ENCODE measurements at places on chromosomes 16 and 17. TPM values are rescaled to one million over a fixed set of nuclear protein-coding genes. Genes with fewer than 3 reads are reported as not detected.

DNA sequence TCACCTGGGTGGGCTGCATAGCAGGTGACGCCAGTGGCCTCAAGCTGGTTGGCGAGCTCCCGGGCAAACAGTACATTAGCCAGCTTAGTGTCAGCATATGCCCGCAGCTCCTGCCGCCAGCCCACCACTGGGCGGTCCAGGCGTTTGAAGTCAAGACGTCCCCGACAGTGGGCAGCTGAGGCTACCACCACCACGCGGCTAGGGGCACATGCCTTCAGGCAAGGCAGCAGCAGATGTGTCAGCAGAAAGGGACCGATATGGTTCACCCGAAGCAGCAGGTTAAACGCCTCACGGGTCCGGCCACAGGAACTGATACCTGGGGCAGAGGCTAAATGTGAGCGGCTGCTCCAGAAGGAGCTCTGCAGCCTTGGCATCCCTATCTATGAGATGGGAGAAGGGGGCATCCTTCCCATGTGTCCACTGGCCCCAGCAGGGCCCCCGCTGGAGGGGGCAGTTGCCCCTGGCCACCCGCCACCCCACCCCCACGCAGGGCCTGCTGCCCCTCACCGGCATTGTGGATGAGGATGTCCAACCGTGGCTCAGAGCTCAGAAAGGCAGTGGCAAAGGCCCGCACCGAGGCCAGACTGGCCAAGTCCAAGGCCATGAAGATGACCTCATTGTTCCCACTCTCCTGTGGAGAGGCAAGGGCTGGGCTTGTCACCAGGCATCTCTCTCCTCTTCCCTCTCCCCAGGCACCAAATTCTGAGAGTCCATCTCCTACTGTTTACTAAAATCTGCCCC lies 1.7 kb downstream of the DHRS13 start:
- DNase-seq, result no peak

GRCh38 chr17:60819447-60820130 lies 141.9 kb downstream of the BCAS3 start:
- DNase-seq, result no peak

DNA sequence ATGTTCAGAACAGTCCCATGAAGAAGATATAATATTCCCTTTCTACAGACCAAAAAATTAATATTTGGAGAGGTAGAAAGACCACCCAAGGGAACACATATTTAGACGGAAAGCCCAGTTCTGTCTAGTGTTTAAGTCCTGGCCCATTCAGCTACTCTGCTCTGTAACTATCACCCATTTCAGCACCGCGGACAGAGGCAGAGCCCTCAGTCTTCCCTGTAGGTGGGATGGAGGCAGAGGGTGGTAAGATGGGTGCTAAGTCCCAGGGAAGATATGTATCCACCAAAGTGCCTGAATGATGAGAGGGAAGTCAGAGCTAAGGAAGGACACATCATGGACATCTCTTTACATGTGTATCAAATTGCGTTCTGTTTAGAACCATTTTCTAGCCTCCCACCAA lies 27.8 kb upstream of the C16orf78 start:
- DNase-seq, result no peak

DNA sequence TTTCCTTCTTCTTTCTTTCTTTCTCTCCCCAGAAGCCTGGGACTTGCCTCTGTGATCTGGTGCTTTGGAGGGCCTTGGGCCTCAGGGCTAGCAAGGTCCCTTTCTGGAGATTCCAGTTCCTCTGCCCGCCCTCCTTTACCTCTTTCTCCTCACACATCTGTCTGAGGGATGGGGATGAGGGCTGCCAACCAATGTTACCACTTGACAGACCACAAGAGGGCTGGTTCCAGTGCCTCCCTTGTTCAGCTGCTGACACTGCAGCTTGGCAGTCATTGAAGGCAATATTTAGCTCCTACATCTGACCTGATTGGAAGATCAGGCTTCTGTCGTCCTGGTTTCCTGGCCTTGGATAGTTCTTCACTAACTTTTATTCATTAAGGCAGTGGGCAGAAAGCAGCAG lies 3.6 kb upstream of the ZNF652 start:
- DNase-seq, result no peak

GRCh38 chr16:80751167-80751566 lies 53.2 kb downstream of the CDYL2 start:
- no peak for DNase-seq

DNA sequence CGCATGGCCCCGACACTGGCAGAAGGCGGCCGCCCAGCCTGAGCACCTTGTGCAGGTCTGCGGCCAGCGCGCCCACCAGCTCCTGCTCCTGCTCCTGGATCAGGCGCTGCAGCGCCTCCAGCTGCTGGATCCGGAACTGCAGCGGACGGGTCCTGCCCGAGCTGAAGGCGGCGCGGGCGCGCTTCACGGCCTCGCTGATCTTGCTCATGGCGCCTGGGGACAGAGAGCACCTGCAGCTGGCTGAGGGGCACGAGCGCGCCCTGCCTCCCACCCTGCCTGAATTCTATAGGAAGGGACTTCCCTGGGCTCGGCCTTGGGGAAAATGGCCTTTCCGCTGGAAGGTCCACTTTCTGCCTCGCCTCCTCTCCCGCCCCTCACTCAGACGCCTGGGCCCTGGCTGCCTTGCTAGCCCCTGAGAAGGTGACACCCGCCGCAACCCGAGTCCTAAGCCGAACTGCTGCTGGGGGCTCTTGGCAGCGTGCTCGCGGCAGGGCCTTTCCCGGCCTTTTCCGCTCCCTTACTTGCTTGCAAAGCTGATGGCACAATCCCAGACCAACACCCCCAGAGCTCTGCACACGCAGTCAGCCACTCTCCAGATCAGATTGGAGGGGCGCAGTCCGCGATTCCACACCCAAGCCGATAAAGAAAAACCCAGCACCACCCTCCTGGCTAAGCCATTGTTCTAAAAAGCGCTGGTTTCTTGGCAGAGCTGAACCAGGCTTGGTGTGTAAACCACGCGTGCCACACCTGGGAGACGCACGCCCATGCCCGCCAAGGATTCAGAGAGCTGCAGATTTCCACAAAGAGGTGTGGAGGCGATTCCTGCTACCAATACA lies 3.0 kb downstream of the ALDH3A1 start:
- DNase-seq, result peak; percentile 84

- DNase-seq, result no peak
These were observed 360.3 kb upstream of the KIF2B start for GRCh38 chr17:53462393-53462811.

DNA sequence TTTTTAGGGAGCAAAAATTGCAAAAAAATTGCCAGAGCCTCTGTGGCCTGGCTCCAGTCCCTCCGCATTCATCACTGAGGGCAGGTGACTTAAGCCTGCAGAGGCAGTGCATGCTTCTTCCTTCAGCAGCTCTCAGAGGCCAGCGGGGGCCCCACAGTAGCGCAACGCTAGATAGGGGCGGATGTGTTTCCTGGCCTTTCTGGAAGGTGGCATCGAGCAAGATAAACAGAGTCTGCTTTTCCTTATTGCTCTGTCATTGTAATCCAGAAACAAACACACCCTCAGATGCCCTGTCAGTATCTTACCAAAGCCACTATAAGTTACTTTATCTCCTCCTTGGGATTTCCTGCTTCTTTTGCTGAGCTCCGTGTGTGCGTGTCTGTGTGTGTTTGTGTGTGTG lies 75.5 kb upstream of the IRX6 start:
- DNase-seq, result no peak

DNA sequence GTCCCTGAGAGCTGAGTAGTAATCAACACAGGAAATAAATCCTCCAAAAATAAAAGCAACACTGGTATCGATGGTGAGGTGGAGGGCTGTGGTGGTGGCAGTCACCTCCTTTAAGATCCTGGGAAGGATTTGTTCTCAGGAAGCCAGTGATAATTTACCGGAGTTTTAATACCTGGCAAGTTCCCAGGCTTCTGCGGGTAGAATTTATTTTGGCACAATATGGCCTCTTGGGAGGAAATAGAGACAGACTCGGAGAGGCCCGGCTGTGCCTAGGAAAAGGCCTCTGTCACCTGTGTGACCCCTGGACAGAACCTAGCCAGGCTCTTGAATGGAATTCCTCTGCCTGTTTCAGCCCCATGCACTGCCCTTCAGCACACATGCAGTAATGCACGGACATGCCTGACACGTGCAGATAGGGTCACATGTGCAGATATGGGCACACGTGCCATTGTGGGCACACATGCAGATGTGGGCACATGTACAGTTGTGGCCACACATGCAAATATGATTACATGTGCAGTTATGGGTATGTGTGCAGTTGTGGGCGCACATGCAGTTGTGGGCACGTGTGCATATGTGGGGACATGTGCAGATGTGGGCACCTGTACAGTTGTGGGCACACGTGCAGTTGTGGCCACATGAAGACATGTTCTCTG lies 33.5 kb downstream of the MGAT5B start:
- DNase-seq, result no peak

- DNase-seq, result peak; percentile 51
These were observed 656 bp upstream of the GEMIN4 start for GRCh38 chr17:752620-753219.

DNA sequence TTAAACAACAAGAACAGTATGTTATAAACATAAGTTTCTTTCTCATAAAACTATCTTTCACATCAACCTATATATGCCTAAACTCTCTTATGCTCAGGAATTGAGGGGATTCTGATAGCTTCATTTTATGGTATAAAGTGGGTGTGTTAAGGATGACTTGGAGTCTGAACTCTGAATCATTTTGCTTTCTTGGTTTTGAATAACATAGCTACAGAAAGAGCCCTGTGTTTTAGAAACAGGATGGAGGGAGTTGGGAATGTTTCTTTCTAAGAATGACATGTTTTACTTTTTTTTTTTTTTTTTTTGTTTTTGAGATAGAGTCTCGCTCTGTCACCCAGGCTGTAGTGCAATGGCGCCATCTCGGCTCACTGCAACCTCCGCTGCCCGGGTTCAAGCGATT lies 50.1 kb downstream of the RHOT1 start:
- DNase-seq, result no peak

DNA sequence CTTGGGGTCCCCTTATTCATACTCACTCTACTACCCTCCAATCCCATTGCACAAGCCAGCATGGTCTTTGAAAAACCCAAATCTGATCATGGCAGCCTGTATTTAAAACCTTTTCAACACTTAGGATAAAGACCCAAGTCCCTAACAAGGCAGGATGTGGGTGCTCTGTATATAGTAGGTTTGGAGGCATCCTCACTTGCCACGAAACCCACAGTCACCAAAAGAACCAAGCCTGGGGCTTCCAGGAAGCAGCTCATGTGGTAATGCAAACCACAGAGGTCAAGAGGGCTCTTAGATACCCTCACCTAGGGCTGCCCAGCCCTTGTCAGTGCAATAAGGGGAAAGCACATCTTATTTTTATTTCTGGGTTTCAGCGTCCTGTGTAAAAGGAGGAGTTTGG lies 218.6 kb upstream of the ASIC2 start:
- no peak for DNase-seq

GRCh38 chr16:57756424-57757325 lies 21.1 kb downstream of the KATNB1 start:
- DNase-seq, result no peak

GRCh38 chr17:512311-512710 lies 159.7 kb upstream of the RPH3AL start:
- no peak for DNase-seq

GRCh38 chr16:73113336-73113735 lies 65.4 kb upstream of the ZFHX3 start:
- no peak for DNase-seq

DNA sequence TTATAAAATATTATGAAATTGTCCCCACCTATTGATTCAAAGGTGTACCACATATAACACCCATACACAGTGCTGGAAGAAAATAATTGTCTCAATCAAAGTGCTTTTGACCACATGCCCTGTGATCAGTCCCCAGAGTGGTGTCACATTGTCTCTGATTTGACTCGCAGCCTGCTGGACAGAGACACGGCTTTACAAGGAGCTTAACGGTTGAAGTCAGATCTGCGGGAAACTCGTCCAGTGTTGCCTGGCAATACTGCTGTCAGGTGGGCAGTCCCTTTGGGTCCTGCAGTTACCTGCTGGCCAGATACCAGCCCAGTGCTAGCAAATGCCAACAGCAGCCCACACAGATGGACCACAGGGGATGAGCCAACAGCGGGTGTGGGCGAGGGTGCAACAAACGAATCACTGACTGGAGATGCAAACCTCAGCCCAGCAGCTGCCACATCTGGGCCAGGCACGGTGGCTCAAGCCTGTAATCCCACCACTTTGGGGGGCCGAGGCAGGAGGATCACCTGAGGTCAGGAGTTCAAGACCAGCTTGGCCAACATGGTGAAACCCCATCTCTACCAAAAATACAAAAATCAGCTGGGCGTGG lies 26.2 kb upstream of the SSTR2 start:
- DNase-seq, result no peak

DNA sequence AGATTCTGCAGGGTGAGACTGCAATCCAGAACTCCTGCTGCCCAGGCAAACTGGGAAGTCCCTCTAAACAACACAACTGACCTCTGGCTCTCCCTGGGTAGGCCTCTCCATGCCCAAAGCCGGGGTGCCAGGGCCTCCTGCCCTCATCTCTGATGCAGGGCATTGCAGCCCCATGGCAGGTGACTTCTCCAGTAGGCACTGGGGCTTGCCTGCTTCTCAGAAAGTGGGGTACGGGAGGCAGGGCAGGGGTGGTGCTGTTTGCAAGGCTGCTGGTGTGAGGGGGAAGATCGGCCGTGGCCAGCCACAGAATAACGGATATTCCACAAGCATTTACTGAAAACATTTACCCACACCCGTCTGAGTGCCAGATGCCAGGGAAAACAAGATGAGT lies 4.1 kb upstream of the GPRC5C start:
- DNase-seq, result no peak

- no peak for DNase-seq
These were observed 9.4 kb downstream of the RAB40B start for GRCh38 chr17:82689077-82689476.

DNA sequence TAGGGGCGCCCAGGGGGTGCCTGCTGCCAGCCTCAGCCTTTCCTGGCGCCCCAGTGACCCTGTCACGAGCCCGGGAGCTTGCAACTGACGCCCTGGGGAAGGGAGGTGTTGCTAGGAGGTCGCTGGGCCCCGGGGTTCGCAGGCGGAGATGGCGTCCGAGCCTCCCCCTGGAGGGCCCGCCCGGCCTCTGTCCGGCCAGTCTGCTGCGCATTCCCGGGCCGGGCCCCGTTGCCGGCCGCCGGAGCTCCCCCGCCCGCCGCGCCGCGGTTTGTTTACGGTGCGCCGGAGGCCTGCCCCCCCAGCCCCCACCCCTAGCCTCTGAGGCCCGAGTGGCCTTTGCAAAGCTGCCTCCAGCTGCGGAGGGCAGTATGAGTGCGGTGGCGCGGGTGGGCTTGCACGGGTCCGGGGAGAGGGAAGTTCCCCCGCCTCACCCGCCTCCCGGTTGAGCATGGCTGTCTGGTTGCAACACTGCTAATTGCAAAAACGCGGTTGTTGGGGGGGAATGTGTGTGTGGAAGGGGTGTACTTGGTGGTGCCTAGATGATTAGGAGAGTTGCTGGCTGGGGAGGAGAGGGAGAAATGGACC lies 514 bp downstream of the THRA start:
- no peak for DNase-seq

Gene ADAMTS18
- polyA plus RNA-seq, result 5.0 TPM

Gene SOX9
- polyA plus RNA-seq, result 18.9 TPM

Gene SSTR5
- not detected for polyA plus RNA-seq

Gene MED31
- polyA plus RNA-seq, result 26.2 TPM

Gene ITGA2B
- 8.7 TPM for polyA plus RNA-seq

Gene ADGRG1
- polyA plus RNA-seq, result 68.7 TPM

Gene CSNK1D
- polyA plus RNA-seq, result 112 TPM
